Suprapubic skin (tissue), 4 donors: ENCODE measurements at places on chromosomes 11 and 22.
A peak's percentile ranks its signal among the peaks of the same experiment; 100 is the strongest.

- no peak for DNase-seq
Measured at GRCh38 chr11:130194241-130195023, 34.9 kb downstream of the ST14 start.

DNA sequence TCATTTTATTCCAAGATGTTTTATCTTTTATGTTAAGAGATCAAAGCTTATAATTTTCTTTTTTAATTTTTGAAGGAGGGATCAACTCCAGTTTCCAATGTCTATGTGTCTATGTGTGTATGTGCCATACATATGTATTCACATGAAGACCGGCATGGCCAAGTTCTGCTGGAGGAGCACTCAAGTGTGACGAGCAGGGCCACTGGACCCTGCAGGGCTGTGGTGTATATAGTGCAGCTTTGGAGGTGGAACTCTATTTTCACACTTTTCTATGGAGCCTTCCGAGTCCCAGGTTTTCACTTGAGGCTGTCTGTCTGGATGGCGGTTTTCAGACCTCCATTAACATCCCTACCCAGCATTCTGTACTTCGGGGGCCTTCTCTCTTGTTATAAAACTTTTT is 36.5 kb upstream of the TTC12 start:
- DNase-seq, result no peak

GRCh38 chr22:41469218-41469851 is 418 bp downstream of the ACO2 start:
- no peak for DNase-seq

DNA sequence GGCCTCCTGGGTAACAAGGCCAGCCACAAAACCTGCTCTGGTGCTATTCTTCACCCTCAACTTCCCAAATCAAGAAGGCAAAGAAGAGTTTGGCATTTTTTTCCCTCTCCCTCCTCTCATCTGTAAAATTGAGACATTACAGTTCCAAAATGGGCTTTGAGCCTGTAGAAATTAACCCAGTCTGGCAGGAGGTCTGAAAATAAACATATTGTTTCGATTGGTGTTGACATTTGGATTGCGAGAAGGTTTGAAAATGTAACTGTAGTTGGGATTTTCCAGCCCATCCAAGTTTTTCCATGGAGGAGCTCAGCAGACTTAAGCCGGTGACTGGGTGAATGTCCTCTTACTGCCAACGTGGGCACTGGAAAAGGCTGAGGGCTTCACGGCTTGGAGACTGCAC is 35.0 kb upstream of the ALX4 start:
- no peak for DNase-seq

DNA sequence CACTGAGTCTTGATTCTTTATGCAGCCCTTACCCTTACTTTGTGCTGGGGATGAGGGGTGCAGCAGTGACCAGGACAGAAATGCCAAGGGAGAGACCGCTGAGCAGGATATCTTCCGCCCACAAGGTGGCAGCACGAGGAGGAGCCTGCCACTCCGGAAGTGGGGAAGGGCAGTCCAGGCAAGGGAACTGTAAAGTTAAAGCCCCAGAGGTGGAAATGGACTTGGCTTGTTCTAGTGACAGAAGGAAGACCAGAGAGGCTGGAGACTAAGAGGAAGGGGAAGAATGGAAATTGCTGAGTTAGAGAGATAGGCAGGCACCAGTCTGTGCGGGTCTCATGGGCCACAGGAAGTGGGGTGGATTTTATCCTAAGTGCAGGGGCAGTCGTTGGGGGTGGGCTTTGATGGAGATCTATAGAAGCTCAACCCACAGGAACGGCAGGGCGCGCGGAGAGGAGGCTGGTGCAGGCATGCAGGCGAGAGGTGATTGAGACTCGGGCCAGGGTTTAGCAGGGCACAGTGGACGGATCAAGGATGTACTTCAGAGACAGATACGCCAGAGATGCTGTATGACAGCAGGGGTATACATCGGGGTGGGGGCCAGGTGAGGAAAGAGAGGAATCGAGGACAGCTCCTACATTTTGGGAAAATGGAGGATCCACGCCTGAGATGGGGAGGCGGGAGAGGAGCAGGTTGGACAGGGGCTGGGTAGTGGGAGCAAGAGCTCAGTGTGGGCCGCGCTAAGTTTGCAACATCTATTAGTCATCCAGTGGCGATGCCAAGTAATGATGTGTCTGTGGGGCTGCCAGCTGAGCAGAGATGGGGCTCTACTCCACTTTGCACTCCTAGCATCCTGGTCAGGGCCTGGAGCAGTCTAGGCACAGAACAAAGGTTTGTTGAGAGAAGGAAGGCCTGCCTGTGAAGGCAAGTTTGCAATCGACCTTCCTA is 3.3 kb upstream of the GRK2 start:
- DNase-seq, result peak; percentile 89

DNA sequence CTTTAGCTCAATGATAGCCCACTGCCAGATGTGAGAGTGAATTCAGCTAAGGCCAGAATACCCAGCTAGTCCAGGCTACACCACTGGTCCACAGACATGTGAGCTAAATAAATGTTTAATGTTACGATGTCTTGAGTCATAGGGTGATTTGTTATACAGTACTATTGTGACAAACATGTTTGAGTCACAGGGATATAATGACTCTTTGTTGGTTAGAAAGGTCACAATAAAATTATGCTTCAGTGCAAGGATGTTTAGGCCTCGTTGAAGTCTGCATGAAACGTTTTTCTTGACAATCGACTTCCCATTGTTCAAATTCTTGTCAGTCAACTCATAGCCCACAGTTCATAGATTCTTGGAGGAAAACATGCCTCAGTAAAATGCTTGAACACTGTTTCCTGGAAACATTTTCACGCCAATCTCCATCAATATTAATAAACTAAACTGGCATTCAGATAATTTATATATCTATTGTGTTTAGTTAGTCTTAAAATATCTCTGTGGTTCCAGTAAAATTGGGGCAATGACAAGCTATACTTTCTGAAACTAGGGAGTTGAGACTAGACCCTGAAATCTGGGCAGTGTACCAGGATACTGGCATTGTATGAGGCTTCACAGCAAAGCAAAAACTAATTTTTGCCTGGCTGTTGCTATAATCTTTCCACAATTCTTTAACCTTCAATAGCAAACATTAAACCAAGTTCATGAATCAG is 650.8 kb upstream of the KIRREL3 start:
- no peak for DNase-seq

GRCh38 chr11:119483881-119484371 is 61.0 kb upstream of the THY1 start:
- DNase-seq, result peak; percentile 24

- DNase-seq, result no peak
Measured at GRCh38 chr11:126432525-126432924, 77.0 kb downstream of the ST3GAL4 start.

- DNase-seq, result no peak
Measured at GRCh38 chr11:75714211-75714610, 3.4 kb upstream of the MOGAT2 start.

- DNase-seq, result no peak
Measured at GRCh38 chr11:77249427-77249826, 52.1 kb downstream of the GDPD4 start.

DNA sequence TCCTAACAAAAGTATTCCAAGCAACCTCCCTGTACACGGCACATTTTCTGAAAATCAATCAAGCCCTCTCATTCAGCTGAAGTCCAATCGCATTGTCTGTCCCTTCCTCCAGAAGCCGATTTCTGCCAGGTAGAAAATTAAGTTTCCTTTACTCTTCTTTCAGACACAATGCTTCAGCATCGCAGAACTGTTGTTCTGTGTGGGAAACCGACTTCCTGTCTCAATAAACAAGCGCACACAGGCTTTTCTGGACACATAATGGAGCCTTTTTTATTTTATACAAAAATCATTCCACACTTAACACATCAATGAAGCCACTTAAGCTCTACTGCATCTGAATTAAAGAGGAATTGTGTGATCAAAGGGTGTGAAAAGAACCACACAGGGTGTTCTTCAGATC is 75.6 kb downstream of the BLID start:
- no peak for DNase-seq

DNA sequence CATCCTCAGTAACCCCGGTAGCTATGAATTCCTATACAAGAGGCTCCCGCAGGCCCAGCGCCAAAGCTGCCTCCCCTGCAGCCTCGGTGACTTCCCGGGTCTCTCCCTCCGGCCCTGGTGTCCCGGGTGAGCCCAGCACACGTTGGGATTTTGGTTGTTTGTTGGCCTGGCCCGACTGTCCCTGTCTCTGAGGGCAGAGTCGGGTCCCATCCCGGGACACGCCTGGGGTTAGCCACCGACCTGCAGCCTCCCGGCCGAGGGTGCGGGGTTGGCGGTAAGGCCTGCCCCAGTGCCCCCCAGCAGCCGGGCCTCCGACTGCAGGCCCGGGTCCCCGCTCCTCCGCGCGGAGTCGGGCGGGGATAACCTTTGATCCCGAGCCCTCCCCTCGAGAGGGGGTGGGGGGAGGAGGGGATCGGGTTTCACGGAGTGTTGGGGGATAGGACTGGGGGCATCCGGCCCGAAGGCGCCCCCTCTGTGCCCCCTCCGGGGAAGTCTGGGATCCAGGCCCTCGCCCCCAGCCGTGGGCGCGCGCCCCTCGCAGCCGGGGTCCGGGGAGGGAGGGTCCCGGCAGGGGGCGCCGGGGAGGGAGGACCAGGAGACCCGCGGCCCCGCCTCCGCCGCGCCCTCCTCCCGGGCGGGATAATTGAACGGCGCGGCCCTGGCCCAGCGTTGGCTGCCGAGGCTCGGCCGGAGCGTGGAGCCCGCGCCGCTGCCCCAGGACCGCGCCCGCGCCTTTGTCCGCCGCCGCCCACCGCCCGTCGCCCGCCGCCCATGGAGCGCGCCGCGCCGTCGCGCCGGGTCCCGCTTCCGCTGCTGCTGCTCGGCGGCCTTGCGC is at the start of gene FBLN1:
TSS of gene FBLN1 (plus strand) at position 669 of the 835 bp plus-strand sequence. CDS start at position 772, 103 bp downstream.
- DNase-seq, result no peak
